Suppressor macrophage treated with lipopolysaccharide for 1 hour (primary cell): ENCODE measurements at places on chromosomes 5 and 9.

GRCh38 chr5:102818934-102819333 is 63.8 kb downstream of the PAM start:
- DNase-seq, result no peak

DNA sequence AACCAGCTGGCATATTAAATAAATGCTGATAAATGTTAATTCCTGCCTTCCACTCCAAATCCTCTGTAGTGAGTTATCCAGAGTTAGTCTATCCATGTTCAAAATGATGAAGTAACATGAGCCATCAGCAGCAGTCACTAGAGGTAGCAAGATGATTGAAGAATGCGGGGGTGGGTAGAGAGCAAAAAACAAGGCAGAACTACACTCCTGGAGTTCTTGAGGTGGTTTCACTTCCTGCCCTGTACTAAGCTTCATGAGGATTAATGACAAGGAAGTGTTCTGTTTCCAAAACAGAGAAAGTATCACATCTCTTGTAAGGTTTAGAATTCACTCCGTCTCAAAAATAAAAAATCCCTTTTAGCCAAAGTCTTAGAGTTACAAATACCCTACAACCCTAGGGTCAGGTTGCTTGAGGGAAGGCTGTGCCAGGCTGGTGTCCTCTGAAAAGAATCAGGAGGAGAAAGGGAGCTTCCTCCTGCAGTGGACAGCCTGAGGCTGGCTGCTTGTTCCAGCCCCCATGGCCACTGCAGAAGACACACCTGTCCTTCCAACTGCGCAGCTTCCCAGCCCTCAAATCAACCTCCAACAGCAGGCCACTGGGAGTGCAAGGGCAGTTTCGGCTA is 180.2 kb downstream of the DENND1A start:
- peak; percentile 75 for DNase-seq

DNA sequence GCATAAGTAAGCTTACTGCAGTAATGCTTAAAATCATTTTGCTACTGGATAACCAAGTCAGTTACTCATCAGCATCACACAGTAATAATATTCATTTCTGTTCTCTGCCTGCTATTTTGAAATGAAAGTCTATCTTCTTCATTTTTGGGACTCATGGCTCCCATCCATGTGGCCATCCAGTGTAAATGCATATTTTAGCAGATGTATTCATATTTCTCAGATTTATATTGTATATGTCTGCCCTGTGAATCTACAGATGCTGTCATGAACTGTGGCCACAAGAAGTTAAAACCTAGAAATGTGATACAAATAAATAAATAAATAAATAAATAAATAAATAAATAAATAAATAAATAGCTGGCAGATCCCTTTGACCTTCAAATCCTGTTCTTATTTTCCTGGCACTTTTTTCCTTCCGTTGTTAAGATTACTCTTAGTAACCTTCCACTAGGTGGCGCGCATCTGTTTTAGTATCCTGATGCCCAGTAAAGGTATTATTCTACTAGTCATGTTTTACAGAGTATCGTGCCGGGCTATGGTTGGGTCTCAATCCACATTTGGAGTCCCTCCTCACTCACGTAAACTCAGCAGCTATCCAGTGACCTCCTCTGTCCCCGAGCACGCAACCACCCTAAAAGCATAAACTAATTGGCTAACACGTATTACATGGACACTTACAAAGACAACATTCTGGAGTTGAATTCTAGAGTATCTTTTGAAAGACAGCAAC is 79.2 kb upstream of the IL7R start:
- peak; percentile 86 for DNase-seq

DNA sequence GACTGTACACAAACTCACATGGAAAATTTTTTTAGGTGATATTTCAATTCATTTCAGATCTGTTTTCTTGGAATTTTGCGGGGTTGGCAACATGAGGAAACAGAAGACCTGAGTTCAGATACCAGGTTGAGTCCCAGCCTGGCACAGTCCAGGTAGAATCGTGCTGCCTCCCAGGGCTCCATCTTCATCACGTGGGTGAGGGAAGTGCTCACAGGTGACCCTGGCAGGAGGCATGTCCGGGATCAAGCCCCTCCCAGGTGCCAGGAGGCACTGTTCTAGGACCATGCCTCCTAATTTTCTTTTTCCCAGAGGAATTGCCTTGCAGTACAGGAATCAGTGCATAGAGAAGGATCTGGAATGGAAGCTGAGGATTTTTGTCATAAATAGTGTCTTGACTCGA is 318.3 kb upstream of the IRX4 start:
- DNase-seq, result no peak

GRCh38 chr5:89991592-89991991 is 418.0 kb downstream of the CETN3 start:
- no peak for DNase-seq

- DNase-seq, result peak; percentile 22
Observed at GRCh38 chr5:37554938-37555337, 175.8 kb downstream of the WDR70 start.

DNA sequence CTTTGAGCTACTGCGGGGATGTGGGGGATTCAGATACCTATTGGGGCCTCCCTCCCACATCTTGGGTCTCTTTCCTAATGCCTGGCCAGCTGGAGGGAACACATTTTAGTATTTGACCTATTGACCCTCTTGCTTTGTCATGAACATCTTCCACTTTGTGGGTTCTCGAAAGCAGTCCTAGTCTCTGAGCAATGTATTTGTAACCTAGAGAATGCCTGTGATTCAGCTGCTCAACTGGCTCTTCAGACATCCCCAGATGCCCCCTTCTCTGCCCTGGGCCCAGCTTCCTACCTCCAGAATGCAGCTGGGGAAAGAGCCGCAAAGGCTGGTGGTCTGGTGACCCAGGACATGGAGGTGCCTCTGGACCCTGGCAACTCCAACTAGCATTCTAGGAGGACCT is 32.2 kb downstream of the APTX start:
- no peak for DNase-seq

- no peak for DNase-seq
Observed at GRCh38 chr9:129272348-129273025, 94.4 kb upstream of the IER5L start.

- DNase-seq, result no peak
Observed at GRCh38 chr9:85042981-85043647, 373.6 kb downstream of the NTRK2 start.

DNA sequence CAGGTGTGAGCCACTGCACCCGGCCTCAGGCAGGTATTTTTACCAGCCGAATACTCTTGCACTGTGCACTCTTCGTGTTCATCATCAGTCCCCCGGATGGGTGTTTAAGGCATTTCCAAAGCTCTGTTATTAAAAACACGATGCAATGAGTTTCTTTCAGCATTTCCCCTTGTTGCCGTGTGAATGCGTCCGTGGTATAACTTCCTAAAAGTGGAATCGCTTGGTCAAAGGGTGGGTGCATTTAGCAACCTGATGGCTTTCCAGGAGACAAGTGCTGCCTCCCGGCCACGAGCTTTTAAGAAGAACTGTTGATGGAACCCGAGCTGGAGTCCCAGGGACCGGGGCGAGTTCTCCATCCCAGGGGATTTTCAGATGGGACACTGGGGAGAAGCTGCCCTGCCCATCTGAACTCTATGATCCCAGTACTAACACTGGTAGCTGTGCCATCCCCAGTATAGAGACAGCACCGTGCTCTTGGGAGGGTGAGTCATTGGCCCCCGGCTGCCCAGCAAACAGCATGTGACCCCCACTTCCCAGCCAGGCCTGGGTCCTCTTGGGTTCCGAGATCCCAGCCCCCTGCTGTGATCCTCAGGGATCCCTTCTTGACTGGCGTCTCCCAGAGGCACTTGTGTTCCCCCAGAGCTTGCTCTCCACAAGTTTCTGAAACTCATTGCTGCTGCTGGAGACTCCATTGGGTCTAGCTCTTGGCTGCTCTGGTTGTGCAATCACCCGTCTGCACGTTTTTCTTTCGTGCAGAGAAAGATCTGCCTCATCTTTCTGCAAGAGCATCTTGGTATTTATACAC is 169.5 kb upstream of the IER5L start:
- peak; percentile 77 for DNase-seq

GRCh38 chr9:98255061-98255577 is 330 bp downstream of the TBC1D2 start:
- DNase-seq, result peak; percentile 52

GRCh38 chr5:62640446-62640845 is 61.8 kb downstream of the LRRC70 start:
- peak; percentile 62 for DNase-seq

- DNase-seq, result no peak
Observed at GRCh38 chr5:118726891-118727290, 261.5 kb downstream of the DTWD2 start.

DNA sequence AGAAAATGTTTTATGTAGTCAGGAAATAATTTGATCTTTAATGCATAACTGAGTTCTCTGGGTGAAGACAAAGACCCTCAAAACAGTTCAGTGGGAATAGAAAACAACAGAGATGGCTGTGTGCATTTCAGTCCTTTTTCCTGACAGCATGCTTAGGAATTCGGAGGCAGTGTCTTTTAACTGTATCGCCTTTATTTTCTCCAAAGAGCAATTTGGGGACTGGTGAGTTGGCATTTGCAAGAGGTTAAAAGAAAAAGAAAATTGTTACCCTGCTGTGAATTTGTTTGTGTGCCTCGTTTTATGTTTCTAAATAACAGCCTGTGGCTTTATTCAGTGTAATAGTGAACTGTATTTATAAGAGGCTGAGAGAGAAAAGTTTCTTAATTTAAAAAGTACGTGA is 227.8 kb upstream of the DMAC1 start:
- DNase-seq, result no peak

DNA sequence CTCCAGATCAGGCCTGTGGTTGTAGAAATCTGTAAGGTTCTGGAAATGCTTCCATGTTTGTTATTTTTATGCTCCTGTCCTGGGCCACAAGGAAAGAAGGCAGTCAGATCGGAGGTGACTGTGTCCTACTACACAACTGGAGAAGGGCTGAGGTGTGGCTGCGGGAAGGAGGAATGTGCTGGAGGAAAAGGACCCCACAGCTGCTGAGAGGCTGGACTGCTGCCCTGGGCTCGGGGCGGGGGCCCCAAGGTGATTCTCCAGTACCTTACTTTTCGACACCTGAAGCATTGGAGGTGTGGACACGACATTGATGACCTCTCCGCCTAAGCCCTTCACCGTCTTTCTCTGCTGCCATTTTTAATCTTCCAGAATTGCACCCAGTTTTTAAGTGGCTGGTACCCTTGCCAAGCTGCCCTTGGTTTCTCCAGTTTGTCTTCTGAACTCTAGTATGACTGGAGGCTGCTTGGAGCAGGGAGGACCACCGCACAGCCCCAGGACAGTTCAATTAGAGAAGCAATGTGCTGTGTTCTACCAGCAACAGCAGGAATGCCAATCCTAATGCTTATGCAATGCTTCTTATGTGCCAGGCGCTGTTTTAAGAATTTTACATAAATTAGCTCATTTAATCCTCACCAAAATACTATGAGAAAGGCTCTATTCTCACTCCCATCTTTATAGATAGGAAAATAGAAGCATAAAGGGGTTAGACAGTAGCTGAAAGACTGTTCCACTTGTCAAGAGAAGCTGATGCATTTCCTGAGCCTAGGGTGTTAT is 13.5 kb upstream of the ANKRD33B start:
- no peak for DNase-seq

DNA sequence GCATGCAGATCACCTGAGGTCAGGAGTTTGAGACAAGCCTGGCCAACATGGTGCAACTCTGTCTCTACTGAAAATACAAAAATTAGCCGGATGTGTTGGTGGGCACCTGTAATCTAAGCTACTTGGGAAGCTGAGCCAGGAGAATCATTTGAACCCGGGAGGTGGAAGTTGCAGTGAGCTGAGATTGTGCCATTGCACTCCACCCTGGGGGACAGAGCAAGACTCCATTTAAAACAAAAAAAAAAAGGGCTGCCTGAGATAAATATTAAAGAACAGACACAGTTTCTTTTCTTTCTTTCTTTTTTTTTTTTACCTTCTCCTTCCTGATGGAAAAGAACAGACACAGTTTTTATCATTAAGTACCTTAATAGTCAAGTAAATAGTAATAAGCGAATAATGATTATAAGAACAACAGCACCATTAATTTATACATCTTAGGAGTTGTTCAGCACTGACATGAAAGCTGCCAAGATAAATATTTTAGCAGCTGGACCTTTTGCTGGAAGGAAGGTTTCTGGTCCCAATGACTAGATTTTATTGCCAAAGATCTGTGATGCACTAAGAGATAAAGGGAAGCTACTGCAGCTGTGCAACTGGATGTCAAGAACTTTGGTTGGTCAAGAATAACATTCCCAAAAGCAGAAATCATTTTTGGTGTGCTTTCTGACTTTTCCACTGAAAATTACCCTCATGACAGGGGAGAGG is 7.0 kb downstream of the CENPP start:
- DNase-seq, result no peak

- no peak for DNase-seq
Observed at GRCh38 chr9:83336706-83337105, 201.5 kb downstream of the FRMD3 start.

- DNase-seq, result peak; percentile 41
Observed at GRCh38 chr9:112443200-112443599, 43.4 kb upstream of the KIAA1958 start.

GRCh38 chr9:122218935-122219855 is 9.6 kb downstream of the LHX6 start:
- no peak for DNase-seq

DNA sequence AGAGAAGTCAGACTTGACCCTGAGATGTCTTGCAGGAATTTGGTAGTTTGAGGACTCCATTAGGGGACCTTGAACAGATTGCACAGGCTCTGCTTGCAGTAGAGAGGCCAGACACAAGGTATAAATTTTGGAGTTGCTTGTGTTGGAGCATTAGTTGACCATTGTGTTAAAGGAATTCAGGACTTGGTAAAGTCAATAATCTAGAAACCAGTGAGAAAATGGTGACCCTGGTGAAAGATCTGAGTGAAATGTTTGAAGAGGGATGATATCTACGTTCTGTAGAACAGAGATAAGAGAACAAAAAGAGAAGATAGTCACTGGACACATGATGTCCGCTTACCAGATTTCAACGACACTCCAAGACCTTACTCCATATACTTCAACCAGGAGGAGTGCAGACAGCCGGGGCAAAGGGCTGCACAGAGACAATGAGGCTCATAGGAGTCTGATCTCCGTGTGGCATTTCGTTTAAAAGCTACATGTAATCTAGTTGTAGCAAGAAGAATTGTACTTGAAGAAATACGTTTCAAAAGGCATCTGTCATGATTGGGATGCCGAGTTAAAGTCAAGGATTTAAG is 13.2 kb downstream of the DNAJC25 start:
- no peak for DNase-seq

DNA sequence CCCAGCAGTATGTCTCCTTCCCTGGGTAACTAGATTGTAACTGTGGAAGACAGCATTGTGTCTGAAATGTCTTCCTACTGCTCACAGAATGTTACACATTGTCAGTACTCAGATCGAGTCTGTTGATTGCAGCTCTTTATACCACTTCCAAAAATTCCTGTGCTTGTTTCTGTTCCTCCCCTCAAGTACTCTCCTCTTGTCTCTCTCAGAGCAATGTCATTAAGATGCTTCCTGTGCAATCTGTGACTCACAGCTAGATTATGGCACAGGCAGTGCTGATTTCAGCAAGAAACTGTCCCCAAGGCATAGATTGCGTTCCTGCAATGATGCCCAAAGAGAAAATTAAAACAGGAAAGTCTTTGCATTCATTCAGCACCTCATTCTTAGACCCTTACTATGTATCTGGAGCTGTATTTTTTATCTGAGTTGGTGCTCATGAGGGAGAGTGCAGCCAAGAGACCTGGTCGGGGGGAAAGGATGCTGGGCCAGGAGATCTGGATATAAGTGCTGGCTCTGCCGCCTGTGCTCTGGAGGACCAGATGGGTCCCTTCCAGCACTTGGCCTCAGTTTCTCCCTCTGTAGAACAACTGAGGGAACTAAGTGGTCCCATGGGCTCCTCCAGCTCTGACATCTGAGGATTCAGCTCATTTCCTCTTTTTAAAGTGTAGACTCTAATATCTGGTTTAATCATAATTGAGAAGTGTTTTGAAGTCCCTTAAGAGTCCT is 40.8 kb upstream of the GNPDA1 start:
- DNase-seq, result peak; percentile 94
